ENCODE measurements at places on chromosomes 13 and 19.

GRCh38 chr13:33167491-33167890 lies 118.1 kb downstream of the STARD13 start:
- DNase-seq, result no peak

- no peak for DNase-seq
Observed at GRCh38 chr19:44371815-44372480, 15.5 kb upstream of the ZNF112 start.

- DNase-seq, result no peak
Observed at GRCh38 chr19:5152767-5153532, 184.0 kb downstream of the KDM4B start.

GRCh38 chr19:35346193-35347052 lies 1.3 kb upstream of the FFAR1 start:
- no peak for DNase-seq

DNA sequence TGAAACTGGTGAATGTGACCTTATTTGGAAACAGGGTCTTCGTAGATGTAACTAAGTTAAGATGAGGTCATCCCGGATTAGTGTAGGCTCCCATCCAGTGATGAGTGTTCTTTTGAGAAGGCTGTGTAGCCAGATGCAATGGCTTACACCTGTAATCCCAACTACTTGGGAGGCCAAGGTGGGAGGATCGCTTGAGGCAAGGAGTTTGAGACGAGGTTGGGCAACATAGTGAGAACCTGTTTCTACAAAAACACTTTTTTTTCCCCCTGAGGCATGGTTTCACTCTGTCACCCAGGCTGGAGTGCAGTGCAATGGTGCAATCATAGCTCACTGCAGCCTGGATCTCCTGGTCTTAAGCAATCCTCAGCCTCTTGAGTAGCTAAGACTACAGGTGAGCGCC lies 36.4 kb downstream of the FBN3 start:
- no peak for DNase-seq

DNA sequence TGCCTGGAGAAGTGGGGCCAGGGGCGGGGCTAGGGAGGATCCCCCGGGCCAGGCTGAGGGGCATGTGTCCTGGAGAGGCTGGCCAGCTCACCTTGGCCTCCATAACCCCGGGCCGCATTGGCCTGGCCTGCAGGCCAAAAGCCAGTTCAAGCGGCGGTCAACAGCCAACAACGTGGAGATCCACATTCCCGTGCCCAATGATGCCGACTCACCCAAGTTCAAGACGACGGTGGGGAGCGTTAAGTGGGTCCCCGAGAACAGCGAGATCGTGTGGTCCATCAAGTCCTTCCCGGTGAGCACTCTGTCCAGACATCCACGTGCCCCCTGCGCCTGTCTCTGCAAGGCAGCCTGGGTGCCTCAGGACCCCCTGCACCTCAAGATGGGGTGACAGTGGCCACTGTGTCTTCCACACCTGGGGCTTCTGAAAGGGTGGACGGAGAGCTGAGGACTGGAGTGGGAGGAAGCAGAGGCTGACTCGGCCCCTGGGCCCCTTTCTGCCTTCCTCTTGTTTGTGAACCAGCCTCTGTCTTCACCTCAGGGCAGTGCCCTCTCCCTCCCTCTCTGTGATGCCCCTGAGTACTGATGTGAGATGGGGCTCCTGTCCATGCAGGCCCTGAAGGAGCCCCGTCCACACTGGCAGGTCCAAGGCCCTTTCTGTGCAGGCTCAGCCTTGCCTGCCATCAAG lies 31.1 kb downstream of the AP1M1 start:
- DNase-seq, result peak; percentile 4

GRCh38 chr13:99157046-99157445 lies 43.6 kb upstream of the UBAC2 start:
- no peak for DNase-seq

- no peak for DNase-seq
Observed at GRCh38 chr13:95176611-95177259, 124.5 kb downstream of the ABCC4 start.

DNA sequence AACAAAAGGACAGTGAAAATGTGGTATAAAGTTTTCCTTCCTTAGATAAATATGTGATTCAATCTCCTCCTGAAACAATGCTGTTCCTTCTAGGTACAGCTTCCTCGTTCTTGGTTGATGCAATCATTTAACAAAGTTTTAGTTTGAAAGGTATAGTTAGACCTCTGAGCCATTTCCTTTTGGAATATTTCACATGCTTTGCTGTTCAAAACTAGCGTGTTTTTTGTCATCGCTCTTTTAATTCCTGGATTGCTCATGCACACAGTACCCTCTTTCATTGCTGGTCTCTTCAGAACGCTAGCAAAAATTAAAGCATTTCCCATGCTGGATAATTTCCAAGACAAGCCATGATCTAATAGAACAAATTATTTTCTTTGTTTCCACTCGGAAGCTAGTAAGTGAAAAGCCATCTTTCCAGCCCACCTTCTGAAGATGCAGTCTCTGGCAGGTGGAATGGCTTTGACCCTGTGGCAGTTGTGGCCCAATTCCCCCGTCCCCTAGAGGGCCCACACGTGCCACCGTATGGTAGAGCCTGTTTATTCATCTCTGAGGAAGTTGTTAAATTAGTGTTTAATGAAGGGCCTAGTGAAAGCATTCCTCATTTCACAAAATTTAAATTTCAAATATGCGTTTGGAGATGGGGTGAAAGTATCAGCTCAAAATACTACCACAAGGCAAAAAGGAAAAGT lies 1040.6 kb upstream of the SLC10A2 start:
- no peak for DNase-seq

GRCh38 chr19:30355586-30355985 lies 16.6 kb upstream of the ZNF536 start:
- DNase-seq, result no peak

- DNase-seq, result no peak
Observed at GRCh38 chr13:91100944-91101343, 246.5 kb upstream of the MIR17HG start.

- no peak for DNase-seq
Observed at GRCh38 chr13:110415669-110416068, 108.6 kb downstream of the COL4A2 start.

- no peak for DNase-seq
Observed at GRCh38 chr13:99415851-99416331, 85.4 kb upstream of the TM9SF2 start.

- no peak for DNase-seq
Observed at GRCh38 chr19:2332341-2333026, 4.0 kb downstream of the SPPL2B start.

GRCh38 chr13:46530084-46530935 lies 22.7 kb upstream of the LRCH1 start:
- peak; percentile 37 for DNase-seq

GRCh38 chr13:114032126-114032799 lies 58.4 kb upstream of the C13orf46 start:
- DNase-seq, result peak; percentile 71

- DNase-seq, result no peak
Observed at GRCh38 chr19:12578641-12579040, 27.4 kb upstream of the ZNF564 start.

DNA sequence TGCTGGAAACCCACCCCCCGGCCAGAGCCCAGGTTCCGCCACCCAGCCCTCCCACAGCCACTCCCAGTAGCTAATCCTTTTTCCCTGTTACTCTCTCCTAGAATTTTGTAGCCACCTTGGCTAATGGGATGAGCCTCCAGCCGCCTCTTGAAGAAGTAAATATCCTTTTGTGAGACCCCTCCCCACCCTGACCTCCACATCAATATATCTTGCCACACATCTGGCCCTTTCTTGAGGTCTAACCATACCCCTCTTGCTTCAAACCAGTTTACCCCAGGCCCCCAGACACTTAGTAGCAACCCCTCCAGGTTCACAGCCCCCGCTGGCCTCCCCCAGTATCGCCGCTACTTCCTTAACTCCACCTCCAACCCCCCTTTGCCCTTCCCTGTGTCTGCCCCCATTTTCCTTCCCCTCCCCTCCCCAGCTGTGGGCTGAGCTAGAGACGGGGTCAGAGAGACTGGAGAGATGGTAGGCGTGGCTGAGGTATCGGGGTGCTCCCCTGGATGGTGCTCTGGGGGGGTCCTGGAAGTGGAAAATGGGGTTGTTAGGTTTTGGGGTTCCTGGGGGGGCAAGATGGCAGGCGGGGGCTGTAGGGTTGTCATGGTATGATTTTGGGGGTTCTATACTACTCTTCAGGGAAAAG lies 2.8 kb downstream of the PRMT1 start:
- DNase-seq, result no peak

DNA sequence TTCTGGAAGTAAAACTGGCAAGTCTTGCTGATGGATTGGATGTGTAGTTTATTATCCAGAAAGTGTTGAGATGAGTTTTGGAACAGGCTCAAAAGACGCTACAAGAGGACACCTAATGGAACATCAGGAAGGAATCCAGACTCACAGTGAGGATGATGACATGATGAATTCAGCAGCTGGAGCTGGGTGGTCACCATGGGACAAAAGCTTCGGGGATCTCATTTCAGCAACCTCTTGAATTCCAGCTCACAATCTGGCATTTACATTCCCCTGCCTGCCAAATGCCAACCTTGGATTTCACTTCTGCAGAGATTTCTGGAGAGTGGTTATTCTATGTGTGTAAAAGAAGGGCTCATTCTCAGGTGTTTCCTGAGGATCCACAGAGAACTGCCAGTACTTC lies 288.0 kb upstream of the TMTC4 start:
- DNase-seq, result no peak

- no peak for DNase-seq
Observed at GRCh38 chr19:45547211-45547770, 37.3 kb downstream of the OPA3 start.

GRCh38 chr19:58550362-58551122 lies 4.4 kb downstream of the CHMP2A start:
- DNase-seq, result no peak

DNA sequence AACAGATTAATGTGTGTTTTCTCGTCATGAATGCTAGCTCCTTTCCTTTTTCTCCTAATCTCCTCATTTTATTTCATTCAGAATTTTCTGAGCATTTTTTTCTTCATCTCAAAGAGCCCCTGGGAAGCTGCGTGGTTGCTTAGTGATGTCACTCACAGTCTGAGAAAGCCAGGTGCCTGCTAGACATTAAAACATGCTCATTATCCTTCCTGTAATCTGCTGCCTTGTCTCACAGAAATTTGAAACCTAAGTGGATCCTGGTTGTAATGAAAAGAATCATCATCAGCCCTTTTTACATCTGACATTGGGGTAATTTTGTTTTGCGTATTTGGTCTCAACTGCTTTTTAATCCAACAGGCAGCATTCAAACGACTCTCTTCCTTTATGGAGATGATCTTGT lies 108.2 kb upstream of the RNF113B start:
- no peak for DNase-seq

GRCh38 chr13:44815623-44816022 lies 173.6 kb downstream of the NUFIP1 start:
- peak; percentile 94 for DNase-seq

DNA sequence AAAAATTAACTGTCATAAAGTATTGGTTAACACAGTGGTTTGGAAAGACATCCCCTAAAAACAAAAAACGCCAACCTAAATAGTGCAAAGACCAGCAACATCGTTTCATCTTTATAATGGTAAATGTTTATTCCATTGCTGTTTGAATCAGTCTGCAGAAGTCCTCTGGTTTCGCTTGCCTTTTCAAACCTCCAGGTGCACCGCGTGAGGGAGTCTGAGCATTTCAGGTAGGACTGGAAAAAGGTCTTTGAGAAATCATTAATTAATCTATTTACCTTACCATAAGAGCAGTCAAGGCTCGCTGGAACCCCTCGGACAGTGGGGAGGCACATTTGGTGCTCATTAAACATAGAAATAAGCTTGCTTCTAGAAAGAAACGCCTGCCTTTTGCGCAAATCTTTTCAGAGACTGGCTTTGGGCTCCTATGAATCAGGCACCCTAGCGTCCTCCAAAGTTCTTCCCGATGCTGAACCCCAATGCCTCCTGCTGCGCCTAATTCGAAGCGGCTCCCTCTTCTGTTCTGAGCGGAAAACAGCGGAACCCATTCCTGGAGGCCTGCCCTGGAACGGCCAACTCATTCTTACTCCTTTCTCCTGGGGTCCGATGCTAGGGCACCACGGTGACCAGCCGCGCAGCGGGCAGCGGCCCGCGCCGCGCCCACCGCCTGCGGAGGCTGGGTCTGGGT lies 951 bp upstream of the MTUS2 start:
- DNase-seq, result peak; percentile 44

GRCh38 chr19:35048911-35049411 lies 7.4 kb downstream of the HPN start:
- DNase-seq, result no peak

GRCh38 chr13:48457578-48458242 lies 44.8 kb upstream of the LPAR6 start:
- no peak for DNase-seq

- DNase-seq, result no peak
Observed at GRCh38 chr19:8142513-8142900, 6.9 kb downstream of the FBN3 start.

- no peak for DNase-seq
Observed at GRCh38 chr19:28074773-28075172, 1138.2 kb downstream of the UQCRFS1 start.

GRCh38 chr13:77001963-77002587 lies 10.2 kb downstream of the CLN5 start:
- no peak for DNase-seq

DNA sequence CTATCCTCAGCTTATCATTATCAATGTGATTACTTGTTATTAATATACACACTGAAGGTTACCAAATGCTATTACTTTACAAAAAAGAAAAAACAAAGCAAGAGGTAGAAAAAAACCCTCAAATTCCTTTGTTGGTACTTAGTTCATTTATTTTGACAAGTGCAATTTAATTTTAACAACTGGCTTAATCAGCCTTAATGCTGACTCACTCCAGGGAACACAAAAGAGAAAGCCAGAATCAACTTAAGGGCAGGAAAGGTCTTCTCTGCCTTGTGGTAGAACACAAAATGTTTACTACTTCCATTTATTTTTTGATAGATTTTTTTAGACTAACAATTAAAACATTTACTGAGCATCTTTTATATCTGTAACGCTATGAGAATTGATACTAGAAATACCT lies 417.1 kb downstream of the PCDH17 start:
- DNase-seq, result no peak

DNA sequence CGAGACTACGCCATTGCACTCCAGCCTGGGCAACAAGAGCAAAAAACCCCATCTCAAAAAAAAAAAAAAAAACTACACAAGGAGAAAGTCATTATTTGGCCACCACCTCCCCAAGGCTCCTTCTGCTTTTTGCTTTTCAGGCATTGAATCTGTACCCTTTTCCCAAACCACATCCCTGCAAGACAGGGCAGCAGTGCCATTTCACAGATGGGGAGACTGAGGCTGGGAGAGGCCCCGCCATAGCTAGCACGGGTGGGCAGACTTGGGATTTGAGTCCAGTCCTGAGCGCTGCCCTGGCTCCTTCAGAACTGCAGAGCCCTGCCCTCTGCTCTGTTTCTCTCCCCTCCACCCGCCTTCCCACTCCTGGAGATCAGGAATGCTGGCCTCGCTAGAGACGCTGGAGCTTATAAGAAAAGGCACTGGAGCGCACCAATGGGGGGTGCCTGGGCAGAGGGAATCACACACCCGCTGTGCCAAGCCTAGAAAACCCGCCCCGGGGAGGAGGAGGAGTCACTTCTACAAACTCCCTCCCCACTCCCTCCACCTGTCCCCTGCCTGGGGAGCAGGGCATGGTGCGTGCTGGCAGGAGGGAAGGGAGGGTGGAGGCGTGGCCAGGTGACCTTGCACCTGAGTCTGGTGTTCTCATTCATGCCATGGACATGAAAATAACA lies 17.6 kb downstream of the TJP3 start:
- DNase-seq, result no peak

GRCh38 chr19:49272204-49272603 lies 52.8 kb downstream of the SLC6A16 start:
- DNase-seq, result no peak

Measured in AG20443 (cell line).